ENCODE measurements at places on chromosomes 4 and X.

GRCh38 chrX:53479301-53479700 is 45.1 kb upstream of the HSD17B10 start:
- no peak for DNase-seq

- peak; percentile 13 for DNase-seq
Observed at GRCh38 chrX:68183612-68184214, 249.6 kb downstream of the OPHN1 start.

- no peak for DNase-seq
Observed at GRCh38 chr4:101911616-101912015, 121.1 kb downstream of the BANK1 start.

DNA sequence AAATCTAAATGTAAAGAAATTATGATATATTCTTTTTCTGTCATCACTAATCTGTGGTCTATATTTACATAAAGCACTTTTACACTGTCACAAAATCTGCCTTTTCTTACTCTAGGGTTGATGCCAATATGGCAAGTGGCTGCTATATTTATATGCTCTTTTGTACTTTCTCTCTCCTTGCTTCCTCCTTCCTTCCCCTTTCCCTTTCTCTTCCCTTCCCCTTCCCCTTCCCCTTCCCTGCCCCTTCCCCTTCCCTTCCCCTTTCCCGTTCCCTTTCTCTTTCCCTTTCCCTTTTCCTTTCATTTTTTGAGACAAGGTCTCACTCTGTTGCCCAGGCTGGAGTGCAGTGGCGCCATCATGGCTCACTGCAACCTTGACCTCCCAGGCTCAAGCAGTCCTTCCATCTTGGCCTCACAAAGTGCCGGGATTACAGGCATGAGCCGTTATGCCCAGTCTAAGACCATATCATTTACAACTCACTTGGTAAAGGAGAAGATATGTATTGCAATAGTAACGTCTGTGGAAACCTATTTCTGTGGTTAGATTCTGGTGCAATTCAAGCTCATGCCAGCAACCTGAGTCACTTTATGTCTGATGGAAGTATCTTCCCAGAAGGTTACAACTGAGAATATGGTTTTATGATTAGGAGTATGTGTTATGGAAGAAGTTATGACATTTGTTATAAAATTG is 13.9 kb upstream of the PLAC8 start:
- DNase-seq = no peak

DNA sequence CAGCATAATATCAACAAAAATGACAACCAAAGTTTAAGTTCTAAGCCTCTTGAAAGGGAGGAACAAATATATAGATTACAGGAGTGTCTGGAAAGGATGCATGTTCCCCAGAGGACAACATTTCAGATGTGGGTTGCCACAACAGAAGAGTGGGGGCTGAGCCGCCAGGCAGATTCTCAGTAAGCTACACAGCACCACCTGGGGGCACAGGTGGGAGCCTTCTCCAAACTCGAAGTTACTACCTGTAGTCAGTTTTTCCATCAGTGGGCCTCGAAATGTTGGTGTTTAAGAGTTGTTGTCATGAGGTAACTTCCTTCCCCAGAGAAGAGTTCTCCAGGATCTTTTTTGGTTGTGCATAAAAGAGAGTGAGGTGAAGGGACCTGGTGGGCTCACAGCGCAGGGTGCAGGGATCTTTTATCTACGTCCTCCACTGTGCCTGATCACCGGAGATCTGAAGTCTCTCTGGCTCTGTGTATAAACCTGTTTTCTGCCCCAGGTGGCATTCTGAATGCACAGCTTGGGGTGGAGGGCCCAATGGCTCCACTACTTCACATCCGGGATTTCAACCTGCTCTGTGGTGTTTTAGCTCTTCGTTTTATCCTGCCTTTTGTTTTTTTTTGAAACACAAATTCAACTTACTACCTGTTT is 58.4 kb upstream of the STS start:
- no peak for DNase-seq

- no peak for DNase-seq
Observed at GRCh38 chrX:119475389-119476101, 7.3 kb downstream of the SLC25A5 start.

DNA sequence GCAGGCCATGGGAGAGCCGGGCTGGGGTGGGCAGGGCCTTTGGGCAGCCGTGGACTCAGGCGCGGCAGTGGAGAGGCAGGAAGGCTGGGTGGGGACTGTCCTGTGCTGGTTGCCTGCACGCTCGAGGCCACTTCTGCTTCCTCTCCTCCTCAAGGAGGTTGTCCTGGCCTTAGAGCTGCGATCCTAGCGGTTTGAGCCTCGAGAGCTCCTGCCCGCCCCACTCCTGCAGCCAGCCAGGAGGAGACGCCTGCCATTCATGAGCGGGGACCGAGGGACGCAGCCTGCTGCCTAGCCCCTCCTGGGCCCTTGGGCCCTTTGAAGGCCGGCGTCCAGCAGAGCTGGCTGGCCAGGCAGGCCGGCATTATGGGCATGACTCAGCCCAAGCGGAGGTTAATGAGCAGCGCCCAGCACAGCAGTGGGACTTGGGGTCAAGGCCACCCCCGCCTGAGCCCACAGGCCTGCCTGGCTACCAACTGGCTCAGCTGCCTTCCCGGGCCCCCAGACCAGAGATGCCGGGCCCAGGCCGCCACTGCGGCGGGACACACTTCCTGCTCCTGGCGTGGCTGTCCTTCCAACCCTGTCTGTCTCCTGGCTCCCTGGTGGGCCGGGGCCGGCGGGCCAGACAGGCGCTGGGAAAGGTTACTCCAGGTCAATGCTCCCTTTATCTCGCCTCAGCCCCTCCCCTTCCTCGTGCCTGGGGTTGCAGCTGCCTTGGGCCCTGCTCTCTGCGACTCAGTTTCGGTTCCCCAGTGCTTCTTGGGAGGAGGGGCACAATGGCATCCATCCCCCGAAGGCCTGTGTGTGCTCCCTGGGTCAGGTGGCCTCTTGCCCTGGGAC is 1.8 kb downstream of the ABCD1 start:
- DNase-seq = peak; percentile 18

GRCh38 chr4:140789759-140790158 is 33.6 kb upstream of the TBC1D9 start:
- no peak for DNase-seq

GRCh38 chr4:101367201-101367600 is 19.9 kb upstream of the PPP3CA start:
- DNase-seq = no peak

- peak; percentile 42 for DNase-seq
Observed at GRCh38 chrX:121216641-121217374, 169.4 kb downstream of the GLUD2 start.

- DNase-seq = no peak
Observed at GRCh38 chr4:118972167-118972566, 83.5 kb downstream of the SYNPO2 start.

GRCh38 chrX:45031830-45032378 is 158.9 kb downstream of the KDM6A start:
- no peak for DNase-seq

DNA sequence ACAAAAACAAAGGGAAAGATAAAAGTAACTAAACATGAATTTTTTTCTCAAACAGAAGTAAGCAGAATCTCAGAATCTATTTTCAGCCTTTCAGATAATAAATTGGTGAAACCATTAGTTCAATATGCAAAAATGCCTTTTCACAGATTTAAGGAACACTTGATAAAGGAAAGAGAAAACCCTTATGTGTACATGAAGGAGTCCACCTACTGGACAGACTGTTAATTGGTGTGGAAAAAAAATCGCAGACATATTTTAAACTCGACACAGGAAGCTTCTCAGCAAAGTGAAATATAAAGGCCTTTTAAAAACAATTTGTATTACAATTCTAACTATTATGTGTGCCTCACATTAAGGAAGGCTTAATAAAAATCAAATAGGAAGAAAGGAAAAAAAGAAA is 22.3 kb downstream of the COX7B2 start:
- DNase-seq = no peak

- DNase-seq = no peak
Observed at GRCh38 chr4:113020966-113021365, 28.5 kb upstream of the ANK2 start.

- no peak for DNase-seq
Observed at GRCh38 chrX:148681605-148682004, 181.2 kb downstream of the AFF2 start.

DNA sequence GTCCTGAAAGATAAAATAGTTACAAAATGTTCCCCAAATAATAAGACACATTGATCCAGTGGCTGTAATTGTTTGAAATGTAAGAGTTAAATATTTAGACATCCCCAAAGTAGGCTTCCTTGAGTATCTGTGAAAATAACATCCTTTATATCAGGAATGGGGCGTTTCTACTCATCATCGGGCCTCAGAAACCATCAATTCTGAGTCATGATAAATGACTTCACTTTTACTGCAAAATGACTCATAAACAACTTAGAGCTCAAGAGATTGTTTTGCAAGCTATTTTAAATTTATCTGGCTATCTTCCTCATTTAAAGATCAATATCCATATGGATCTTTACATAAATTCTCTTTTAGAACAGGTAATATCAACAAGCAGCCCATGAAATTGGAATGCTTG is 369.4 kb upstream of the CNKSR2 start:
- DNase-seq = no peak

GRCh38 chr4:54614149-54614548 is 43.6 kb upstream of the KIT start:
- no peak for DNase-seq
